SJCRH30 (cell line): ENCODE measurements at places on chromosomes 7 and 10.

DNA sequence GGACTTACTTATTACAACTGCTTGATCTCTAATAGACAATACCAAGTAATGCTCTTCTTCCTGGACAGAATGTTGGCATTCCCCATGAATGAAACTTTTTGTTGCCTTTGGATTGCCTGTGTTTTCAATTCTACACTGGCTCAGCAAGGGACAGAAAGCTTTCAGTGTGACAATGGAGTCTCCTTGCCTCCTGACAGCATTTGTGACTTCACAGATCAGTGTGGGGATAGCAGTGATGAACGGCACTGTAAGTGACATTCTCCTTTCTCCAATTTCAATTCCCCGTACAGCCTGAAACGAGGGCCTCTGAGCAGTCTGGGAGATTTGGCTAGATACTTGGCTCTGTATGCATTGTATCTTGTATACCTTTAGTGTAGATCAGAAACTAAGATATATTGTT, 290 bp downstream of the MALRD1 start:
- no peaks in the 10 kb centered on the region for H3K36me3 ChIP-seq
- no peaks in the 10 kb centered on the region for H3K27me3 ChIP-seq
- no peak overlapping the region for H3K27ac ChIP-seq

GRCh38 chr10:14659626-14660196, 115.0 kb downstream of the FAM107B start:
- DNase-seq: no peak
- H3K36me3 ChIP-seq: no peaks in the 10 kb centered on the region
- H3K4me3 ChIP-seq: no peak overlapping the region

GRCh38 chr10:72243822-72244437, 27.9 kb upstream of the ASCC1 start:
- peaks cover 10% of the 10 kb centered on the region; the same call in 1 of the 2 replicates for H3K4me1 ChIP-seq
- DNase-seq: peak; percentile 22
- H3K4me3 ChIP-seq: no peak overlapping the region
- H3K27me3 ChIP-seq: no peaks in the 10 kb centered on the region

DNA sequence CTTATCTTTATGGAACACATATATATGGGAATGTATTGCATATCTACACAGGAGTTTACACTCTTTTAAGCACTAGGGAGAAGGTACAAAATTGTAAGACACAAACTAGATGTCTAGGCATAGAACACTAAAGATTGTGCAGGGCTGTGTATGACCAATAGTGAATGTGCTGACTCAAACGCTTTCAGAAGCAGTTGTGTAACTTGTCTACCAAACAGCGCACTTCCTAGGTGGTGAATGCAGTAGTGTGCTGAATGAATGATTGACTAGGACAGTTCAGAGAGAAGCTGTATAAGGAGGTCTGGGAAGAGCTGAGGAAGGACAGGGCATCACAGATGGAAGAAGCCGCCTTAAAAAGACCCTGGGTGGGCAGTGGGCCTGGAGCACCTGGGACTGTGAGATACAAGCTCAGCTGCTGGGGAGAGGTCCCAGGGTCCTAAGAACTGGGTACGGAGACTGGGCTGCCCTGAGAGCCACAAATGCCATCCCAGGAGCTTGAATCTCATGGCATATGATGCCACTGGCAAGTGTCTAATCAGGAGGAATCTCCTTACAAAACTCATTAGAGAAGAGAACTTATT, 14.2 kb downstream of the CLRN3 start:
- H3K4me1 ChIP-seq: no peaks in the 10 kb centered on the region
- H3K36me3 ChIP-seq: no peaks in the 10 kb centered on the region

GRCh38 chr7:117478836-117479224, 995 bp upstream of the CFTR start:
- no peak overlapping the region for H3K4me3 ChIP-seq
- H3K36me3 ChIP-seq: no peaks in the 10 kb centered on the region
- no peaks in the 10 kb centered on the region for H3K4me1 ChIP-seq
- no peak for DNase-seq
- H3K27ac ChIP-seq: no peak overlapping the region
